Hippocampal formation (tissue), 2 donors: ENCODE measurements at places on chromosomes 13 and 19.

DNA sequence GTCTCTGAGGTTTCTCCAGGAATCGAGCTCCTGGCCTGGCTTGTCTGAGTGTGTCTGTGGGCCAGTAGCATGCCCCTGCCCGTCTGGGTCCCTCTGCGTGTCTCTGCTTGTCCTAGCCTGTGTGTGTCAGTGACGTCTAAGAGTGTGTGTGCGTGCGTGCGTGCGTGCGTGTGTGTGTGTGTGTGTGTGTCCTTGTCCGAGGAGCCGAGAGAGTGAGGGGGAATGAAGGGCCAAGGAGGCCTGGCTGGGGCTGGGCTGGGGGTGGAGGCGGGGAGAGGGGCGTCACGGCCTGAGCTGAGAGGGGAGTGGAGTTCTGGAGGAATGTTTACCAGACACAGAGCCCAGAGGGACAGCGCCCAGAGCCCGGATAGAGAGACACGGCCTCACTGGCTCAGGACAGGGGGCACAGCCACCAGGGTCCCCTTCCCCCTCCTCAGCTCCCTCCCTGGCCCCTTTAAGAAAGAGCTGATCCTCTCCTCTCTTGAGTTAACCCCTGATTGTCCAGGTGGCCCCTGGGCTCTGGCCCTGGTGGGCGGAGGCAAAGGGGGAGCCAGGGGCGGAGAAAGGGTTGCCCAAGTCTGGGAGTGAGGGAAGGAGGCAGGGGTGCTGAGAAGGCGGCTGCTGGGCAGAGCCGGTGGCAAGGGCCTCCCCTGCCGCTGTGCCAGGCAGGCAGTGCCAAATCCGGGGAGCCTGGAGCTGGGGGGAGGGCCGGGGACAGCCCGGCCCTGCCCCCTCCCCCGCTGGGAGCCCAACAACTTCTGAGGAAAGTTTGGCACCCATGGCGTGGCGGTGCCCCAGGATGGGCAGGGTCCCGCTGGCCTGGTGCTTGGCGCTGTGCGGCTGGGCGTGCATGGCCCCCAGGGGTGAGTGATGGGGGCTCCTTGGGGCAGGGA, at the start of gene AXL:
Gene AXL, plus strand, starts transcription at position 609 of the 893 bp plus-strand sequence. Its CDS starts 170 bp downstream, at position 779.
- peak; percentile 77 for DNase-seq

DNA sequence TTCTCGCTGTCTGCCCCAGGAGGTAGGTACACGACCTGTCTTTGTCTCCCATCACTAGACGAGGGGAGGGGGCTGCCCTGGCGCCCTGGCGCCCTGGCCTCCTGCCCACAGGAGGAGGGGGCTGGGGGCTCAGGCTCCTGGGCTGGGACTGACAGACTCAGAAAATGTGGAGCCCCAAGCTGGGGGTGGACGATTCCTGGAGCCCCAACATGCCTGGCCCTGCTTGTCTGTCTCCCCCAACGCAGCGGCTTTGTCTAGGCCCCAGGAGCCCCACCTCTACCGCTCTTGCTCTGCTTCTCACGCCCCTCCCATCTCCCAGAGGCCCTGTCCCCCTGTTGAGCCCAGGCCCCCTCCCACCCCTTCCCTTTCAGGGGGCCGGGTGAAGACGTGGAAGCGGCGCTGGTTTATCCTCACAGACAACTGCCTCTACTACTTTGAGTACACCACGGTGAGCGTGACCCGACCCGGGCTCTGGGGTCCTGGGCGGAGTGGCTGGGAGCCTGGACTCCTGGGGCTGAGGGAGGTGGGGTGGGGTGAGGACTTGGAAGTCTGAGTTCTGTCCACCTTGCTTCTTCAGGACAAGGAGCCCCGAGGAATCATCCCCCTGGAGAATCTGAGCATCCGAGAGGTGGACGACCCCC, 8.6 kb downstream of the CYTH2 start:
- no peak for DNase-seq

DNA sequence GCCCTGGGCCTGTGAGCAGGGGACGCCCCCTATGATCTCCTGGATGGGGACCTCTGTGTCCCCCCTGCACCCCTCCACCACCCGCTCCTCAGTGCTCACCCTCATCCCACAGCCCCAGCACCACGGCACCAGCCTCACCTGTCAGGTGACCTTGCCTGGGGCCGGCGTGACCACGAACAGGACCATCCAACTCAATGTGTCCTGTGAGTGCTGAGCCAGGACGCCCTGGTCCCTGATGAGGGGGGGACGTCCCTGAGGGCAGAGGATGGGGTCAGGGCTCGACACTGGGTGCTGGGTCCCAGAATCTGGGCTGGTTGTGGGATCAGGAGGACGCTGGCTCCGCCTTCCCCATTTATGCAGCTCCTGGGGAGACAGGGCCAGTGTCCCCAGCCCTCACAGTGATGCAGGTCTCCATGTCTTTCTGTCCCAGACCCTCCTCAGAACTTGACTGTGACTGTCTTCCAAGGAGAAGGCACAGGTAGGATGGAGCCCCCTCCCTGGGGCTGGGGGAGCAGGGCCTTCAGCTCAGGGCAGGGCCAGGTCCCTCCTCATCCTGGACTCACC, 2.5 kb downstream of the SIGLEC7 start:
- no peak for DNase-seq

DNA sequence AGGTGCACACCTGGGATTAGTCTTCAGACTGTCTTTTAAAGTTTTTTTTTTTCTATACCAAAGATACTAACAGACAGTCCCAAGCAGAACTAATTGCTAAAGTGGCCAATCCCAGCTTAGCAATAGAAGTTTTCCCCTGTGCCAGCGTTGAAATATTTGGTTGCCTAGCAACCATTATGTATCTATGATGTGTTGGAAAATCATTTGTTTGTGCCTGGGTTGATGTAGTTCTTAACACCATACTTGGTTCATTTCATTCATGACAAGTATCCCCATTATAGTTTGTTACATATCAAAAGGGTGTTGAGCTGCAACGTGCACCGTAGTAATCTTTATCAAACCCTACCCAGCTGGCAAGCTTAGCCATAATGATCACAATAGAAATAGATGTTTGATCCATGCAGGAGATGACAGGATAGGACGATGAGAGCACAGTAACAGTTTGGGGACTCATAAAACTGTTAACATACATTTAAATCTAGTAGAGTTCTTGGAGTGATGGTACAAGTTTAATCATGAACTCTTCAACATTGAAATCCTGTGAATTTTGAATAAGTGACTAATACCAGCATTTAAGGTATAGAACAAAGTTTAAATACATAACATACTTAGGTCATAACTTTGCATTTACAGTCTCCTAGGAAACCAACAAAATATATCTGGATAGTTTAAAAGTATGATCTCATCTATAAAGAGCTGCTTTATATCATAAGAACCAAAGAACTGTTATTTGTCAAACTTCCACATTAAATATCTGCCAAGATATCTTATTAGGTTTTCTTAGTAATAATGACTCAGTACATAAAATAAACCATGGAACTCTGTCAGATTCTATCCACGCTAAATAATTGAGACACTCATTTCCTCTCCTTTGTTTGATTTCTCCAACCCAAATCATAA, 73.4 kb downstream of the MBNL2 start:
- DNase-seq: no peak

DNA sequence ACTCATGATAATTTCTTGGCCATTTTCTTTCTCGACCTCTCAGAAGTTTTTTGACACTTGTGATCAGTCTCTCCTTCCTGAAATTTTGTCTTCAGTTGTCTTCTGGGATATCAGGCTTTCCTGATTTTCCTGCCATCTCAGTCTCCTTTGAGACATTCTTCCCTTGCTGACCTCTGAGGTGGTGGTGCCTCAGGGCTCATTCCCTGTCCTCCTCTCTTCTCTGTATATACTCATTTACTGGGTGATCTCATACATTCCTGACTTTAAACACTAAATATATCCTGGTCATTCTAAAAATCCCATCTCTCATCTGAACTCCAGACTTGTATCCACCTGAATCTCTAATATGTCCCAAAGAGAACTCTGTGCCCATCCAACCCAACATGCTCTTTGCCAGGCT, 31.3 kb upstream of the STARD13 start:
- no peak for DNase-seq

GRCh38 chr19:1888385-1888784, 3.1 kb upstream of the ABHD17A start:
- no peak for DNase-seq
